ENCODE measurements at places on chromosomes 3 and 15. TPM values are rescaled to one million over a fixed set of nuclear protein-coding genes. Genes with fewer than 3 reads are reported as not detected.

DNA sequence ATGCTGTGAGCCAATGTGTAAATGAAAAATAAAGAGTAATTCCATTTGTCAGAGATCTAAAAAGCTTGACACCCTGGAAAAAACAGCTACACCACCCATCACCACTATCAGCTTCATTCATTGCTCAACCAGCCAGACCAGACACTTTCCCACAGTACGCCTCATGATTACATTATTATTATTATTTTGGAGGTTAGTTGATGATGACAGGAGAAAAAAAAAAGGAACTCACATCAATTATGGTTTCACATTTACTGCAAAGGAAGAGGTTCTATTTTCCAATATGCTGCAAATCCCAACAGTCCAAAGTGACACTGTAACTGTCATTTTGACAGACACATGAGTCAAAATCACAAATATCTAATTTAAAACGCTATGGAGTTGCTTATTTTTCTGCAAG, 134.7 kb upstream of the TSC22D2 start:
- no peak for ATAC-seq

GRCh38 chr3:17632401-17633100, 109.9 kb downstream of the TBC1D5 start:
- ATAC-seq = no peak

GRCh38 chr3:11563865-11564185, 79.9 kb downstream of the VGLL4 start:
- no peak for ATAC-seq

DNA sequence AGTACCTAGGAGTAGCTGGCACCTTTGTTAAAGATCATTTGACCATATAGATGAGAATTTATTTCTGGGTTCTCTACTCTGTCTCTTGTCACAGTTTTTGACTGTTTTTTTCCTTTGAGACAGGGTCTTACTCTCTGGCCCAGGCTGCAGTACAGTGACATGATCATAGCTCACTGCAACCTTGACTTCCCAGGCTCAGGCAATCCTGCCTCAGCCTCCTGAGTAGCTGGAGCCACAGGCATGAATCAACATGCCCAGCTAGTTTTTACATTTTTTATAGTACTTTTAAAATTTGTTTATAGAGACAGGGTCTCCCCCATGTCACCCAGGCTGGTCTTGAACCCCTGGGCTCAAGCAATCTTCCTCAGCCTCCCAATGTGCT, 45.0 kb downstream of the BCL2L10 start:
- no peak for ATAC-seq

DNA sequence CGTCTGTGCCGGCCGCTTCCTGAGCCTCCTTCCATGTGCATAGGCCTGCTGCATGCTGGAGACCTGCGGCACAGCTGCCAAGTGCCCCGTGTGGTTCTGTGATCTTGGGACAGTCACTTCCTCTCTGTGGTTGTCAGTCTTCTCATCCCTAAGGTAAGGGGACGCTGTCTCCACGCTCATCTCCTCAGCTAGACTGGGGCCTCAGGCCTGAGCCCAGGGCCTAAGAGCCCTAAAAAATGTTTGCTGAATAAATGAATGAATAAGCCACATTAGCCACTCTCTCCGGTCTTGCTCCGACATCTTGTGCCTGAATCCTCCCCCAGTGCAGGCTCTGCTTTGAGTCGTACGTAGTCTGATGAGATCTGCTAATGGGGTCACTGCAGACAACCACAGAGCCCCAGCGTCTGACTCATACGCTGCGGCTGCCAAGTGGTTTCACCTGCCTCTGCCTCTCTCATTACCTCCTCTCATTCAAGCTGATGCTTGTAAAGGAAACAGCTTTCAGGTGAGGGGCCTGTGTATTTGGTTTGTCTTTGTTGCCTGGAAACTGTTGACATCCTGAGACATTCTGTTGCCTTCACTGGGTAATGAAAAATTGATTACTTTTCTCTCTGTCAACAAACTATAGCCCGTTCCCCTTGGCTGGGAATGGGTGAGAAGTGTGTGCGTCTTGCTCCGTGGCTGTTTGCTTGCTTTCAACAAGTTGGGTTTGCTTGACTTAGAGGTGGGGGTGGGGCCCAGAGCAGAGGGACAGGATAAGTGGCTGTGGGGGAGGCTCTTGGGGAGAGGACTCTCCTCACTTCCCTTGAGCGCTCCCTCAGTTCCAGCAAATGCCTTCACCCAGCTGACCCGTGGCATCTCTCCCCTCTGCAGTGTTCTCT, 15.9 kb downstream of the RPLP1 start:
- ATAC-seq = peak; percentile 81

The SCG5 gene
- 66.2 TPM for total RNA-seq

Measured in motor neuron (in vitro differentiated cells).